ENCODE measurements at places on chromosomes 1 and 21. TPM values are rescaled to one million over a fixed set of nuclear protein-coding genes. Genes with fewer than 3 reads are reported as not detected.

ARHGAP30 gene
- total RNA-seq, result 272 TPM

LAPTM5 gene
- total RNA-seq, result 674 TPM

LCA5L gene
- total RNA-seq, result 0.84 TPM

GNAT2 gene
- total RNA-seq, result not detected

S100A8 gene
- 1.8 TPM for total RNA-seq

Measured in natural killer cell (primary cell).